ENCODE measurements at places on chromosomes 3 and 15.

DNA sequence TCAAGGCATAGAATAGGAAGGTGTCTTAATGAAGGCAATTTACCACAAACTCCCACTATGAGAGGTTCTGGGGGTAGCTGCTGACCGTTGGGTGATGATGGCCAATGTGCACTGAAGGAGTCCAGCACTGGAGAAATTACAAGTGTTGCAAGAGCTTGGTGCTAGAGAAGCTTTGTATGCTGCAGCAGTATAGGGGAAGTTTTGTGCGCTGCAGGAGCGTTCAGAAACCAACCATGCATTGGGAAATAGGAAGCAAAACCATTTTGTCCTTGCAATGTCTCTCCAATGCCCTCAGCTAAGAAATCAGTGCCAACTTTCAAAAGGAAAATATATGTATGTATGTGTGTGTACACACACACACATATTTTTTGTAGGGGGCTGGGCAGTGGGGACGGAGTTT is 441.6 kb upstream of the NAALADL2 start:
- DNase-seq: no peak

DNA sequence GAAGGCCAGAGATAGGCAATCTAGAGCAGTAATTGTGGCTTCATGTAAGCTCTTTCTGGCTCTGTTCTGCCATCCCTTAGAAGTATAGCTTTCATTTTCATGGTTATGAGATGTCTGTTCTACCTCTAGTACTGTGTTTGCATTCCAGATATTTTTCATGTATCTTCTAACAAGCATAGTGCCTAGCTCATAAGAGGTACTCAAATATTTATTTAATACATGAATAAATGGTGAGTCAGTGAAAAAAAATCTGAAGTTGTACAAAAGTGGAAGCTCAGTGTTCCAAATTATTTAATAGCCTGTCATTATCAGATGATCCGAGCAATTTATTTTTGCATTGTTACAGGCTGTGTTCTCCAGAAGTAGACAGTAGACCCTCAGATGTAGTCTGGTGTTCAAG is 64.3 kb downstream of the OXSM start:
- no peak for DNase-seq

DNA sequence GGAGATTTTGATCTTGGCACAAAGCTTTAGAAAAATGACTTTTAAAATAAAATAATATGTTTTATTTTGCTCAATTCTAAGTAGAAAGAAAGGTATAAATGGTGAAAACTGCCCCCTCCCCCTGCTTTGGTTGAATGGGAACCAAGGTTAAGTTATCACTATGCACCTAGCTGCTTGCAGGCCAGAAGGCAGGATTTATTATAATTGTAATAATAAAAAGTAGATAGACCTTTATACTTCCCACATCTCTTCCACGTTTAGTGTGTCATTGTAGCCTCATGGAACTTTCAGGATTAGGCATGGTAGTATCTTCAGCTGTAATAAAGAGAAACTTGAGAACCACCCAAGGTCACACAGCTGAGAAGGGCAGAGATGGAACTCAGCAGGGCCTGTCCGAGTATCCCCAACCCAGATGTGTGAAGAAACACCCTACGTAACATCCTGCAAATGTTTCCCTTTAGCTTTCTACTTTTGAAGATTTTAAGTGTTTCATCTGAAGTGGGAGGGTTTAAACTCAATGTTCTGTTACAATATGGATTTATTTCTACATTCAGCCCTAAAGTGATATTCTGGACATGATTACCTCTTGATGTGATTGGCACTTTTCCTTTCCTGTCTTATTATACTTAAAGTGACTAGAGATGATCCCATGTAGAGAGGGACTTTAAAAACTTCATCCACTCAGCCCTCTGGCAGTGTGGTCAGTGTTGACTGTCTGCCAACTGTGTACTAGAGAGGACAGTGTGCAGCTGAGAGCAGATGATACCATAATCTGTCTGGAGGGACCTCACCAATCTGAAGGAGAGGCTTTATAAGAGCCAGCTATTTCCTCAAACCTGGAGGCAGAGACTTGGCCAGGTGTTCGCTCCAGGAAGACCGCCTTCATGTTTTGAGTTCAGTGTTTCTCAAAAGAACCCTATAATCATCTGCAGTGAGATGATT is 282.5 kb upstream of the TRIM42 start:
- DNase-seq: no peak

DNA sequence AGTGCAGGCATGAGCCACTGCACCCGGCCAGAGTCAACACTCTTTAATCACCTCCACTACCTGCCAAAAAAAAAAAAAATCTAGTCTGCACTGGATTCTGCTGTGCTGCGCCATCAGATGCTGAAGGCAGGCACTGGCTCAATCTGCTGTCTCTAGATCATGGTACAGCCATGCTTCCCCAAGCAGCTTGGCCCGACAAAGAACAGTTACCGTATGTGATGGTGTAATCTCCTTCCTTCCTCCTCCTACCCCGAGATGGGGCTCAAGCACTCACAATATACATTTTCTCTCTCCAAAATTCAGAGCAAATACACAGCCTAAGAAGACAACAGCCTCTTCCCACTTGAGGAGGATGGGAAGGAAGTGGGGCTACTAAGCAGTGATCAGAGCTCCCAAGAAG is 45.1 kb downstream of the DAPK2 start:
- no peak for DNase-seq

DNA sequence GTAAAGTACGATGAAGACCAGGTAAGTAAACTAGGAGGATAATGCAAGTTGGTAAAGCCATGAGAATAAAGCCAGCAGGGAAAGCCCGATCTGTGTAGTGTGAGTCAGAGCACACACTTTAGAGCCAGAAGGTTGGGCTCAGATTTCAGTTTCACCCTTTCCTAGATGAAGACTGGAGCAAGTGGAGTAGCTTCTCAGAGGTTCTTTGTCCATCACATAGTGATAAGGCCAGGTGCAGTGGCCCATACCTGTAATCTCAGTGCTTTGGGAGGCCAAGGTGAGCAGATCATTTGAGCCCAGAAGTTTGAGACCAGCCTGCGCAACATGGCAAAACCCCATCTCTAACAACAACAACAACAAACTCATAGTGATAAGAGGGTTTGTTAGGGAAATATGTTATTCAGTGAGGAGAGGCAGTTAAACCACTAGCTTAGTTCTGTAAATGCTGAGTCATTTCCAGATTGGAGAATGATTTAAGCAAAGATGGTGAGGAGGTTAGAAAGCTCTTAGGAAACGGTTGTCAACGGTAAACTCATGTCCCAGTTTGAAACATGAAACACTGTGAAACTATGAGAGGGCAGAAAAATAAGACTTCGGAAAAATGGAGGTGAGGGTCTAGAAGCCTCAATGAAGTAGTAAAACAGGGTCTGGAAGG is 39.0 kb downstream of the IL12A start:
- DNase-seq: no peak

DNA sequence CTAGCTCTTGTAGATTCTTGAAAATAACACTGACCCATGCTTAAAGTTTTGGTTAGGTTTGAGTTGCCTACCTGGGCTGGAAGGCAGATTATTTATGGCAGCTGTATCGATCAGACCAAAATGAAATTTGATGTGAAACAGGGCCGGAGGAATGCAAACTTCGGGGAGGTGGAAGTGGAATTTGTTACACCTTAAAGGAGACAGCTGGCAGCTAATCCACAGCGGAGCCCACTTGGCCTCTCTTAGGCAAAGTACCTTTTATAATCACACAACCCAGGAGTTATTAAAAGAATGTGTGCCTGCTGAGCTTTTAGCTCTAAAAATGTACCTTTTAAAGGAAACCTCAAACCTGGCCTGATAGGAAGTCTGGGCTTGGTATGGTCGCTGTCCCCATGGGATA is 250.9 kb upstream of the TPM1 start:
- no peak for DNase-seq

GRCh38 chr3:61563313-61564271 is 2.2 kb downstream of the PTPRG start:
- DNase-seq: no peak

GRCh38 chr3:89179355-89180001 is 72.1 kb downstream of the EPHA3 start:
- DNase-seq: no peak

- DNase-seq: no peak
Measured at GRCh38 chr3:171245796-171246765, 214.1 kb downstream of the TNIK start.

DNA sequence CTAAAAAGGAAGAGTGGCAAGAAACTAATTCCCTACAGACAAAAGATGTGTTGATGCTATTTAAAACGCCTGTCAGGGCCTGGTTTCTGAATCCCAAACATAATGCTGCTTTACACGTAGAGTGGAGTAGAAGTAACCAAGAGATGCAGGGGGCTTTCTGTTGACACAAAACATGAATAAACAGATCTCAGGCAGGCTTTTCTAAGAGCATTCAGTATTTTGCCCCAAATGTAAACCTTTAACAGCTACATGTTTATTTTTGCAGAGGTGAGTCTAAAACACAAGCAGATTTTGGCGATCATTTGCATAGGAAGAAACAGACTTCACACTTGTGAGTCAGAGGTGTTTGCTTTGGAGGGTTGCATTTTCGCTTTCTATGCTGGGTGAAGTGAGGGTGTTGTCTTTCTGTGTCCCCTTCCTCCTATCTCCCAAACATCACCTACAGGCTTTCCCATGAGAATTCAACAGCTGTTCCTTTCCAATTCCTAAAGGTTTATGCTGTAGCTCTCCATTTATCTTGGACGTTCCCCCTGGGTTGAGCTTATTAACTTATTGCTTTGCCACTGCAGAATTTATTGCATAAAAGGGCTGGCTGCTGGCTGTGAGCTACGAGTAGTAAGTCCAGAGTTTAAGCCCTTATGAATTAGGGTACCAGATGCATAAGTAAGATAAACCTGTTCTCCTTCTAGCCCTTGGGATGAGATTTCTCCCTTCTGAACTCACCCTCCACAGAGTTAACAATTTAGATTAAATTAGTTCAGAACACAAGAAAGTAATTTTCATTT is 156.7 kb downstream of the DIPK2A start:
- no peak for DNase-seq

- DNase-seq: no peak
Measured at GRCh38 chr3:79258479-79258878, 509.3 kb downstream of the ROBO1 start.

DNA sequence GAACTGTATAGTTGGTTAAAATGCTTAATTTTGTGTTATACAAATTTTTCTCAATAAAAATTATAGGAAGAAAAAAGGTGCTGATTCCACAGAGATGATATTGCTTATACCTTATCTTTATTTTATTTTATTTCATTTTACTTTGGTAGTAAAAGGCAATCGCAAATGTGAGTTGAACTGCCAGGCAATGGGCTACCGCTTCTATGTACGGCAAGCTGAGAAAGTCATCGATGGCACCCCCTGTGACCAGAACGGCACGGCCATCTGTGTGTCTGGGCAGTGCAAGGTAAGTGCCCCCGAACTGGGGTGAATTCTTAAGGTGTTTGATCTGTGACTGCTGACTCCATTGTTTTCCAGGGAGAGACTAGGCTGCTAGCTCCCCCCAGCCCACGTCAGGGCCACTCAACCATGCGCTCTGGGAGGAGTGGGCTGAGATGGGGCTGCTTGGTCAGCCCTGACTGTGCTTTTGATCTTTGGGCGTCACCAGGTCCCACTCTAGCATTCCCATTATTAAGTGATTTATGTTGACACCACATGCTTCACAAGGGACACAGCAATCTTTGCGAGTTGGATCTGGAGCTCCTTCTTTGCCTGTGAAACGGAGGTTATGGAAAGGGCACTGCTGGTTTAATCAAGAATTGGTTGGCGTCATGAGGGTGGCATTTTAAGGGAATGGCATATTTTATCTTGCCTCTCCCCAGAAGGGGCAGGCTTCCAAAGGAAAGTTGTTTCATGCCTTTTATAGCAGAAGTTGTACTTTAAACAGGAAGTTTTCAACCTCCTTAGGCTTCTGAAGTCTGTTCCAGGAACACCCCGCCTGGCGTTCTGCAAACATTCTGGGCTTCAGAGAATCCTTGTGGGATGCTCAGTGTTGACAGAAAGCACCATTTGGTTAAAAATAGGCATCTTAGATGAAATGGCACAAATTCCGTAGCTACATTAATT is 296.5 kb downstream of the THSD4 start:
- DNase-seq: peak; percentile 58

DNA sequence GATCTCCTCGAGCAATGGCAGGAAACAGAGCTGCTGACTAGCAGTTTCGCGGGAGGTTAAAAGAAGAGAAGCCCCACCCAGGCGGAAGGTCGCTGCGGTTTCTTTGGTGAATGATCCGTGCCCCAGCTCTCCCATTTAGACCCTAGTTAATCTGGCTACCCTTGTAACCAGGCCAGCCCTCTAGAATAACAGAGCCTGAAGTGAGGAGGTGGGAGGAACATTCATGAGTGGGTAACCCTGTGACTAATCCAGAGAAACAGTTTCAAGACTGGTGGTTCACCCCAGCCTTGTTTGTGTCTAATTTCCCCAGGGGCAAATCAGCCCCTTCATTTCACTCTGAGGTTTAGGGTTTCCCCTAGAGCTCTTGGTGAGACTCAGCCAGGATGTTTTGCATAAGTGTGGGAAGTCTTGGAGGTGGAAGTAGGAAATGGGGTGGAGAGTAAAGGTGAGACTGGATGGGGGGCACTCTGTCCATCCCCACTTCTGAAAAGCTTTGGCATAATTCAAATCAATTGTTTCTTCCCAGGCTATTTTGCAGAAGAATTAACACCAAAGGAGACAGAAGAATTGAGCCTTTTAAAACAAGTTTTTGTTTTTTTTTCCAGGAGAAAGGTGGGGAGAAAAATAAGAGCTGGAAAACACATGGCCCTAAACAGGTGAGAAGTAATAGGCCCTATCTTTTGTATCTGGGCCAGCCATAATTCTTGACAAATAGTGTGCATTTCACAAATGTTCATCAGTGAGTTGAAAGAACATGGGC is 303.1 kb downstream of the RPLP1 start:
- DNase-seq: no peak

GRCh38 chr15:57323806-57324589 is 52.3 kb upstream of the CGNL1 start:
- DNase-seq: no peak

DNA sequence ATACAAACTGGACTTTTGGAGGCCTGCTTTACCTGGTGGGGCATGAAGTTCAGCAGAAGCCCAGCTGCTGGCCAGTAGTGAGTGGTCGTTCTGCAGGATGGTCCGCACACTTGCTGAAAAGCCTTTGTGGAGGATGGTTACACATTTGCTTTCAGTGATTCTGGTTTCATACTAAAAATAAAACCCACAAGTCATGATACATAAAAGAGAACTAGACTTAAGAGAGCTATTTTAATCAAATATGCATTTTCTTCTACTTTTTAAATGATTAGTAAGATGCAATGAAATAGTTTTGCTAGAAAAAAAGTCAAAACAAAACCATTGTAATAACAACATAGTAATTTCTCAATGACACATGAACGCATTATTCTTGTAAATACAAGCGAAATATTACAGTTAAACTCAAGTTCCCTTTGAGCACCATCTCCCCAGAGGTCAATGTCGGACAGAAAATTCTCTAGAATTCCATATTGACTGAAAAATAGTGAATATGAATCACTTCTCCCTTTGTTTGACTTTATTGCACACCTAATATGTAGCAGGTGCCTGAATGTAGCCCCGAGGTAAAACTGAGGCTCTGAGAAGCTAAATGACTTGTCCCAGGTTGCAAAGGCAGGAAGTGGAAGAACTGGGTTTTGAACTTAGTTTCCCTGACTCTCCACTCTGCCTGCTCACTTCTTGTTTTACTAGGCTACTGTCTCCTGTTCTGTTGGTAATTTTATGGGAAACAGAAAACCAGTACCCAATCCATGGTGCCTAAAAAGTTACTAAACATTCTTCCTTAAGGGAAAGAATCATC is 8.3 kb downstream of the IL5RA start:
- no peak for DNase-seq

GRCh38 chr15:100229181-100230163 is 112.3 kb downstream of the ADAMTS17 start:
- DNase-seq: no peak

GRCh38 chr15:83199288-83199687 is 8.3 kb downstream of the HDGFL3 start:
- DNase-seq: no peak

- no peak for DNase-seq
Measured at GRCh38 chr3:54131026-54131605, 8.8 kb downstream of the CACNA2D3 start.

All from ureter (tissue), 1 donor.